ENCODE measurements at places on chromosomes 2 and 18. TPM values are rescaled to one million over a fixed set of nuclear protein-coding genes. Genes with fewer than 3 reads are reported as not detected.

The NR4A2 gene
- total RNA-seq: 3.1 TPM

The REG3G gene
- total RNA-seq: 46.6 TPM

The RAB6C gene
- not detected for total RNA-seq

GRCh38 chr2:241187101-241187917, 1.2 kb upstream of the ANO7 start:
- no peak for DNase-seq
